ENCODE measurements at places on chromosomes 6 and 20. TPM values are rescaled to one million over a fixed set of nuclear protein-coding genes. Genes with fewer than 3 reads are reported as not detected.

OR2H2 gene
- total RNA-seq: not detected

DNA sequence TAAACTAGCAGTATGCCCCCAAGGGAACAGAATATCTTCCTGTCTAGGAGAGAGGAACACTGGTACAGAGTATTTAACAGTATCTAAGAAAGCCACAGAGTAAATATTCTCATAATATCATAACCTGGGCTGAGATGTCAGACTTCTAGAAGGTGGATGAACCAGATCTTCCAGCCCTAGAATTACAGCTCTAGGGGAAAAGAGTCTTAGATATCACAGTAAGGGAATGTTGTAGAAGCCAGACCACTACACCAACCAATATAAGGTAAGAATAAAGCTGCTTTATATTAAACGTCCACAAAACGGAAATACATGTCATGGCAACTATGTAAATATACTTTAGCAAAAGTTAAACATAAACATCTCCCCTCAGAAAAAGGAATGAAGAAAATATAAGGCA, 12.4 kb downstream of the SERINC1 start:
- peaks cover 31% of the 10 kb centered on the region for H3K36me3 ChIP-seq
- DNase-seq: no peak
- no peak overlapping the region for H3K4me3 ChIP-seq
- no peaks in the 10 kb centered on the region for H3K27me3 ChIP-seq
- peak overlapping the region; percentile 36 for H3K27ac ChIP-seq

GRCh38 chr6:3908961-3909360, 59.8 kb downstream of the FAM50B start:
- H3K4me1 ChIP-seq: peaks cover 46% of the 10 kb centered on the region
- DNase-seq: no peak
- H3K27ac ChIP-seq: no peak overlapping the region
- H3K4me3 ChIP-seq: no peak overlapping the region
- H3K36me3 ChIP-seq: no peaks in the 10 kb centered on the region

DNA sequence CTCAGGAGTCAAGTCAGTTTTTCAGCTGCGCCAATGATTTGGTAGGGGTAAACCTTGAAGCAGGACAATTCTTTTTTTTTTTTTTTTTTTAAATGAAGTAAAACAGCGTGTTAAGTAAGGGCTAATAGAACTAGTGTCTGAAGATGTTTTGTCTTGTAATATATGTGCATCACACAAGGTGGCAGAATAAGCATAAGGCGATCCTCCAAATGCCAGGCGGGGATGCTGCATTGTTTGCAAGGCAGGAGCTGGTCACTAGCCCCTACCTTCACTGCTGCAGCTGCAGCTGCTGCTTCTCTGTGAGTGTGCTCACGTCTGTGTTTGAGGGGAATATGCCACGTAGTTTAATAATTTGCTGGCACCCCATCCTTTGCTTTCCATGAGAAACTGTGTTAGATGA, 272.7 kb upstream of the MAP3K7 start:
- H3K4me1 ChIP-seq: no peaks in the 10 kb centered on the region
- H3K36me3 ChIP-seq: no peaks in the 10 kb centered on the region
- DNase-seq: no peak

- DNase-seq: no peak
- H3K27me3 ChIP-seq: no peaks in the 10 kb centered on the region
- peaks cover 1% of the 10 kb centered on the region for H3K36me3 ChIP-seq
- peaks cover 2% of the 10 kb centered on the region for H3K4me1 ChIP-seq
- H3K27ac ChIP-seq: no peak overlapping the region
Measured at GRCh38 chr20:52727740-52728456, 244.3 kb upstream of the TSHZ2 start.

DNA sequence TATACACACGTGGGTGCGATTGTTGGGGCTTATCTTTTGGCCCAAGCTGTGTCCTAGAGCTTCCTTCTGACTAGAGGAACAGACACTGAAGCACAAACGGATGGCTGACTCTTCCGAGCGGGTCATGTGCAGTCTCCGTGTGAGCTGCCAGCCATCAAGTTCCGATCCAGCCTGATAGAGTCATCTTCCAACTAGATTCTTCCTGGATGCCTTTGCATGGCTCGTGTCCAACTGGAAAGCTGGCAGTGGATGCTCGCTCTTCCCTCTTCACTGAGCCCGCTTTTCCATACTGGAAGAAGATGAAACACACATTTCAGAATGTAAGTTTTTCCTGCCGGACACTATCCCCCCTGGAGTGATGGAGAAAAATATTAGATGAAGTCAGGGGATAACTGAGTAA, 148.1 kb downstream of the SCML4 start:
- H3K27me3 ChIP-seq: peaks cover 9% of the 10 kb centered on the region
- no peak overlapping the region for H3K4me3 ChIP-seq
- no peaks in the 10 kb centered on the region for H3K36me3 ChIP-seq
- peaks cover 6% of the 10 kb centered on the region for H3K4me1 ChIP-seq
- H3K27ac ChIP-seq: no peak overlapping the region

GRCh38 chr20:23658336-23658735, 20.6 kb upstream of the CST3 start:
- H3K27ac ChIP-seq: peak overlapping the region; percentile 95
- H3K4me3 ChIP-seq: no peak overlapping the region
- peaks cover 26% of the 10 kb centered on the region for H3K4me1 ChIP-seq
- peaks cover 8% of the 10 kb centered on the region for H3K27me3 ChIP-seq

TFAP2B gene
- total RNA-seq: 1.8 TPM

- no peak overlapping the region for H3K27ac ChIP-seq
- no peak overlapping the region for H3K4me3 ChIP-seq
- peaks cover 2% of the 10 kb centered on the region for H3K36me3 ChIP-seq
Measured at GRCh38 chr6:118319416-118319815, 228.7 kb upstream of the PLN start.

DNA sequence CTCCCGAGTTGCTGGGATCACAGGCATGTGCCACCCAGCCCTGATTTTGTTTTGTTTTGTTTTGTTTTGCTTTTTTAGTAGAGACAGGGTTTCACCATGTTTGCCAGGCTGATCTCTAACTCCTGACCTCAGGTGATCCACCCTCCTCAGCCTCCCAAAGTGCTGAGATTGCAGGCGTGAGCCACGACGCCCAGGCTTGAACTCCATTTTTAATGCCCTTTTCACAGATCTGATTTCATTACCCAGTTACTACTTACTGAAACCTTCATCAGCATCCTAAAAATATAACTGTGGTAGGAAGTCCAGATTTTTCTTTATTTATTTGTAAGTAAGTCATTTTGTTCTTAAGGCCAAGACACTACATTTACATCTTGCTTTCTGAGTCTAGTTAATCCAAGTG, 64.0 kb downstream of the HDDC2 start:
- H3K27ac ChIP-seq: no peak overlapping the region
- peaks cover 8% of the 10 kb centered on the region for H3K4me1 ChIP-seq
- H3K4me3 ChIP-seq: no peak overlapping the region
- H3K36me3 ChIP-seq: peaks cover 30% of the 10 kb centered on the region
- no peak for DNase-seq

GRCh38 chr20:2301164-2301622, 5.4 kb downstream of the TGM3 start:
- no peak overlapping the region for H3K4me3 ChIP-seq
- peaks cover 19% of the 10 kb centered on the region for H3K4me1 ChIP-seq
- no peak overlapping the region for H3K27ac ChIP-seq
- H3K27me3 ChIP-seq: peaks cover 10% of the 10 kb centered on the region

CST2 gene
- not detected for total RNA-seq

GINS1 gene
- total RNA-seq: 25.2 TPM

Measured in progenitor cell of endocrine pancreas (in vitro differentiated cells).